ENCODE measurements at places on chromosomes 6 and 20.

DNA sequence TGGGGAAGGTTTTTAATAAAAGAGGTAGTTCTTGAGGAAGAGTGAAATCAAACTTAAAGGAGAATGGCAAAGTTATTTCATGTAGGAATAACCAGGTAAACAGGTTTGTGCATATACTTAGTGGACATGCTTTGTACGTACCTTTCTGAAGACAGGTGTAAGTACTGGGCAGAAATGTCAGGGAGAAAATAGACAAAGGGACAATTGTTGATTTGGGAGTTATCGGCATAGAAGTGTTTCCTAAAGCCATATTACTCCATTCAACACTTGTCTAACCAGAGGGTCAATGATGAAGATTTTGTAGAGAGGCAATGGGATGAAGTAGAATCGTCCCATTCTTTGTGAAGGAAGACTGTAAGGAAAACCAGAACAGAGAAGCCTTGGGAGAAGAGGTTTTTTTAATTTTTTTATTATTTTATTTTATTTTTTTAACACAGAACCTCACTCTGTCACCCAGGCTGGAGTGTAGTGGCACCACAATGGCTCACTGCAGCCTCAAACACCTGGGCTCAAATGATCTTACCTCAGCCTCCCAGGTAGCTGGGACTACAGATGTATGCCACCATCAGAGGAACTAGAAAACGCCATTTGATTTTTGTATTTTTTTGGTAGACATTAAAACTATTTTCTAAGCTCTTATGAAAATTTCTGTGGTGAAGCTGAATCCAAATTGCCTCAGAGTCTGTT, 18.0 kb downstream of the SMAP1 start:
- no peak for DNase-seq

DNA sequence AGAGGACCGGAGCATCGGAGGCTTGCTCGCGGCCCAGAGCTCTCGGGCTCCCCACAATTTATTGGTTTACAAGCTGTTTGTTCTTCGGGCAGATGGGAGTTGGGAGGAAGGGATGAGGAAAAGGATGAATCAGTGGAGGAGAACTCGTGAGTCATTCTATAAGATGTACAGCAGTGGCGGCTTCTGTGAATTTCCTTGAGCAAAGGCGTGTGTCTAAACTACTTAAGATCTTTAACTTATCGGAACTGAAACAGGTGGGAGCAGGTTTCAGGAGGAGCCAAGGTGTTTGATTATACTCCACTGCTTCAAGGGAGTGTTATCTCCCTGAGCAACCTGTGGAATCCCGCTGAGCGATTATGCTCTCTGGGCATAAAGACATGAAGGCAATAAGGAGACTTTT, 50.5 kb upstream of the IBTK start:
- DNase-seq: no peak

DNA sequence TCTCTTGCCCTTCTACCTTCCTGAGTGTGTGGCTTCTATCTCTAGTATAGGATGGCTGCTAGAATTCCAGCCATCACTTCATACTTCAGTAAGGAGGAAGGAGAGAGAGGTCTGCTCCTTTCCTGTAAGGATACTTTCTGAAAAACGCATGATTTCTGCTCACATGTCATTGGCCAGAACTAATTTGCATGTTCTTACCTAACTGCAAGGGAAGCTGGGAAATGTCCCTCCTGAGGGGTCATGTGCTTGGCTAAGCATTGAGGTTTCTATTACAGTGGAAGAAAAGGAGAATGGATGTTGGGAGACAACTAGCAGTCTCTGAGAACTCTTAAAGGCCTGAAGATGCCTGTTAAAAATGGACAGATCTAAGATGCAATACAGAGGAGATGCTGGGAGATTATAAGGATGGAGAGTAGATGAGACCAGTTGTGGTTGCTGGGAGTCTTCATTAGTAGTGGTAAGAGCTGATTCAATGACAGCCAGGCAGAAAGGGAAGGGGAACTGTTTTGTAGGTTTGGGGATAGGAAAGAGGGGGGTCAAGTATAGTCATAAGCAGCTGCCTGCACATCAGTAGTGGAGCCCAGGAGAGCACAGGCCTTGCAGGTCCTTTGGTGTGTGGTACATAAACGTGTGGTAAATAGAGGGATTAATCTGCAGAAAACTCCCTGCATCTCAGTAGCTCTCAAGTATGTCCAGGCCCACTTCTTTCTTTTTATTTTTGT, 20.2 kb downstream of the CDS2 start:
- DNase-seq: no peak

- DNase-seq: no peak
These were observed 243.5 kb downstream of the BTBD9 start for GRCh38 chr6:38396209-38396608.

DNA sequence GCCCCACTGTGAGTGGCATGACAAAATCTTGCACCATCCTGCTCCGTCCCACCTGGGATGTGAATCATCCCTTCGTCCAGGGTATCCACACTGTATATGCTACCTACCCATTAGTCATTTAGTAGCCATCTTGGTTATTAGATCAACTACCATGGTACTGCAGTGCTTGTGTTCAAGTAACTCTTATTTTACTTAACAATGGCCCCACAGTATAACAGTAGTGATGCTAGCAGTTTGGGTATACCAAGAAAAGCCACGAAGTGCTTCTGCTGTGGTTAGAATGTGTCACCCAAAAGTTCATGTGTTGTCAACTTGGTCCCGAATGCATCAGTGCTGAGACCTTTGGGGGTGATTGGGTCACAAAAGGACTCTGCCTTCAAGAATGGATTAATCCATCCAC, 11.7 kb downstream of the OSER1 start:
- no peak for DNase-seq

GRCh38 chr6:42332916-42333315, 115.3 kb upstream of the MRPS10 start:
- no peak for DNase-seq

DNA sequence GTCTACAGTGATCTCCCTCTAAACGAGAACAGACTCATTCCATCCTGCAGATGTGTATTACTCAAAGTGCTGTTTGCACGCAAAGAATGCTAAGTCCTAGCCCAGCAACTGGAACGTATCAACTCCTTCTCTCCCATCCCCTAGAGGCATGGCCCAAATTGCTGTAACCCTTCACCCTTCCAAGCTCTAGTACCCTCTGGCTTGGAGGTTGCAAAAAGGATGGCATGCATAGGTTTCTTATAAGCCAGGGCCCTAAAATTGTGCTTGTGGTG, 71.5 kb upstream of the TGM3 start:
- no peak for DNase-seq

GRCh38 chr6:56955171-56956155, 556 bp downstream of the BEND6 start:
- DNase-seq: peak; percentile 77

DNA sequence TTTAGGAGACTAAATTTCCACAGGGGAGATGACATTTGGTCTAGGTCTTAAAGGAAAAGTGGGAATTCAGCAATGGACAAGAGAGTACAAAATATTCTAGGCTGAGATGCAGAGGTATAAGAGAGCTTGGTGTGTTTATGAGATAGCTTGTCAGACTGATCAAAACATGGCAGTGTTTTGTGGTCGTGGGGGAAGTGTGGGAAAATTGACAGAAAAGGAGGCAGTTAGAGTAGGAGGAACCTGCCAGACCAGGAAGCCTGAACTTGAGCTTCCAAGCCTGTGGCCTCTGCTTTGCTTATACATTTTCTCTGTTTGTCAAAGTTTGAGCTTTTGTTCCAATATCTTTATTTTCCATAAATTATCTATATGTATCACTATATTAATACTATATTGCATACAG, 69.5 kb upstream of the MAP3K7 start:
- DNase-seq: no peak

DNA sequence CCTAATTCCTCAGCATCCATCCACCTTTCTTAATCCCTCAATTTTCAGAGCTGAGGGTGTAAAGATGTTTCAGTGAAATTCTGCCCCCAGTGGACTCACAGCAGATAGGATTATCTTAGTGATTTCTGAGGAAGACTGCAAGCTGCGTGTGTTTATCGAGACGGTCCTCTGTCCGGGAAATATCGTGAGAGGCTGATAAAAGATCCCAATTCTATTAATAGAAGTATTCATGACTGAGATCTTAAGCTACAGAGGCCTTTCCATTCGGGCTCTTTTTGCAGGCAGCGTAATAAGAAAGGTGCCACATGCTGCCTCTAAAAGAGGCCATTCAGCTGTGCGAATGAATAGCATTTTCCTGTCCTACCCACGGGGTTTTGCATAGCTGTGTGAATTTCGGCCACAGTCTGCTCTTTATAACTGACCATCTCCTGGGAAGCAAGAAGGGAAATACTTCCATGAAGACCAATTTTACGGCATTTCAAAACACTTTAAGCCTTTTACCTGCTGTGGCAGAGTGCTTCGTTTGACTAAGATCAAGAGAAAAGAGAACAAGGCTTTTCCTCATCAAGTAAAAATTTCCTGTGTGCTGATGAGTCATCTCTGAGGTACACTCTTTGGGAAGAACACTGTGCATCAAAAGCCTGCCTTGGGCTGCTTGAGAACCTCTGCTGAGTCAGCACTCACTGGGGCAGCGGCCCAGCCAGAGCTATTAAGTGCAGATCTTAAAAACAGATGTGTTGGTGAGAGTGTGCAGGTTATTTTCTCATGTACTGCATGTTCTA, 208.8 kb downstream of the ARHGAP18 start:
- no peak for DNase-seq

- no peak for DNase-seq
These were observed 223.0 kb upstream of the SYNCRIP start for GRCh38 chr6:85865420-85866369.

DNA sequence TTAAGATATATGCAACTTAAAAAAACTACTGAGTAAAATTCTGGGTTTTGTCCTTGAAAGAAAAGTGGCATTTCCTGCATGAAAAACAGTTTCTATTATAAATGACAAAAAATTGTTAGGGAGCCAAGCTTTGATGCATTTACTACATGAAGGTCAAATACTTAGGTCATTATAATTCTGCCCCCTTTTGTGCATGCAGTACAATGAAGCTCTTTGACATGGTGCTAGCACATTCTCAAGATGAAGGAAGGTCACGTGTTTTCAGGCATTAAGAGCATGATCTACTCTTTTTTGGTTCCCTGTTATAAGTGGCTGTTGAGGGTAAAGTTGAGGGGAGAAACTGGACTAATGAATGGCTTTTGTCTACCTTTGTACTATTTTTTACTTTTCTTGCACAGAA, 72.7 kb downstream of the FOXO3 start:
- DNase-seq: no peak

DNA sequence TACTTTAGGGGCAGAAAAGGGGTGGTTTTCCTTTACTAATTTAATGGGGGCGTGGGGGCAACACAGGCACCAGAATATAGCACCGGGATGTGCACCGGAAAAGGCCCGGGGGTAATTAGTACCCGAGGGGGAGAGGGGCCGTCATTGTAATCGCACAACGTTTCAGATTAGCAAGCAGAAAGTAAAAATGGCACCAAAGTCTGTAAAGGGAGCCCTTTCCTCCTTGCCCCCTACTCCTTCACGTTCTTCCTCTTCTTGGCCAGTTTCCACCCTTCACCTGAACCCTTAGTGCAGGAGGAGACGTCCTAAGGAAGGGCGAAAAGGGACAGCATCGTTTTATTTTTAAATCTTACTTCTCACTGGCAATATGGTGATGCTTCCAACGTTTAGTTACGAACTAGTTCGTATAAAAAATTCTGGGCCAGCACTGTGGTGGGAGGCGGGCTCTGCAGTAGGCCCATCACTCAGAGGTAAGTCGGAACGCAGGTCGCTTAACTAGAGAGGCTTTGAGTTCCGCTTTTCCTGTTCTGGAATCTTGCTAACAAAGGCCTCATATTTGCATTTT, 742 bp upstream of the CEP85L start:
- DNase-seq: no peak

DNA sequence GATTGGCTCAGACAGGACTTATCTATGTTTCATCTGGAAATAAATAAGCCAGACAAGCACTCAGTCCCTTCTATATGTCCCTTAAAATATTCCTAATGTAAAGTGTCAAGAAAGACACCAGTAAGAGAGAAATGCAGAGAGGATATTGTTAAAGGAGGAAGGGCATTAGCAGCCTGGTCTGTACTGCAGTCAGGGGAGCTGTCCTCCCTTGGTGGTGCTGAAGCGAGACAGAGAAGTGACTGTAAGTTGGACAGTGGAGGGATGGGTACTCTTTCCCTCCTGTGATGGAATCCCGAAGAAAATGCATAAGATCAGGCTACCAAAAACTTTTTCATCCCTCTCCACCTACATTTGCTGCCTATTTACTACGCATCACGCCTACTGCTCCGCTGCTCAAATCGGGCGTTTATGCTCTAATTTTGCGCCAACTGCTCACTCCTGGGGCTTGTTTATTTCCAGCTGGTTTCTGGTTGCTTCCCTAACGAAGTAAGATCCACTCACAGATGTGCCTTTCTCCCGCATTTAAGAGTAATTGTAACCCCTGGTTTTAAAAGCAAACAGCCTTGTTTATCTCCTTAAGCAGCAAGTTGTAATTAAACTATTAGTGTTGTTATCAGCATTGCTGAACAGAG, 35.2 kb downstream of the PHACTR1 start:
- peak; percentile 8 for DNase-seq

DNA sequence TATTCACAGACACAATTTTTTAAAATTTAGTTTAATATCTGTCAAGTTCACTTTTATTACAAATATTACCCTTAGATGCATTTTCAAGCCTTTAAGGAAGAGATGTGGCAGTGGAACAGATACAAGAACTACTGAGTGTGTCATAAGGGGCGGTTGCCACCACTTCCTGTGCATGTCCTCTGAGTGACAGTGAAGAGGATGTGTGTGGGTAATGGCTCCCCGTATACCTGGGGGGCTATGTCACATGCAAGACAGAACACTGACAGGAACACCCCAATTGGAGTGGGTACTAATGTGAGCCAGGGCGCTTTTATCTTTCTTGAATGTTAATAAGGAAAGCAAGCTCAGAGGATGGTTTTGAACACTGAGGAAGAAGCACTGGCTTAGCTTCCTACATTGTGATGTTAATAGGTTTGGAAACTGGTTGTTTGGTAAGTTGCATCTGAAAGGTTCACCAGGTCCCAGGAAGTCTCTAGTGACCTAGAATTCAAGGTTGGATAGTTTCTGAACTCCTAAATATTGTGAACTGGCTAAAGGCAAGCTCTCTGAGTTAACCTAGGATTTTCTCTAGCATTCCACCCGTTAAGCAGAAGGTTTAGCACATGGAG, 83.4 kb upstream of the ASF1A start:
- peak; percentile 47 for DNase-seq

GRCh38 chr6:5338177-5338960, 77.1 kb downstream of the FARS2 start:
- peak; percentile 26 for DNase-seq

GRCh38 chr20:62761759-62762131, 34.5 kb upstream of the MRGBP start:
- DNase-seq: no peak

DNA sequence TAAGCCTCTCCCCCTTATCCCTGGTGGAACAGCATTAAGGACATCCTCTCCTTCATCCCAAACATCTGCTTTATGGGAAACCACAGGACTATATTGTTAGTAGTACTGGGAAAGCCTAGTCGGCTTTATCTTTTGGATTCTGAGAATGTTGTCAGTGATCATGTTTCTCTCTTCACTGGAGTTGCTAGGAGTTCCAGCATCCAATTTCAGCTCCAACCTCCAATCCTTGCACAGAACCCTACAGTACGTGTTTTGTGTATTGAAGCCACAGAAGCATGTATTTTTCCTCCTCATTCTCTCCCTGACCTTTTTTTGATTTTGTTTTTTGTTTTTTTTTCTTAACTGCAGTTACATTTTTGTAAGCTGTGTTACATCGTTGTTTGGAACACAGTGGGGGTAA, 84.0 kb downstream of the PHACTR3 start:
- DNase-seq: no peak

All from T-helper 1 cell (primary cell).